Mesothelial cell of epicardium (in vitro differentiated cells): ENCODE measurements at places on chromosomes 7 and 10. TPM values are rescaled to one million over a fixed set of nuclear protein-coding genes. Genes with fewer than 3 reads are reported as not detected.

- DNase-seq: no peak
- no peak overlapping the region for H3K4me3 ChIP-seq
- no peaks in the 10 kb centered on the region for H3K4me1 ChIP-seq
- H3K36me3 ChIP-seq: no peaks in the 10 kb centered on the region
- peaks cover 18% of the 10 kb centered on the region for H3K27me3 ChIP-seq
Measured at GRCh38 chr10:26391701-26392695, 46.1 kb upstream of the APBB1IP start.

- peaks cover 18% of the 10 kb centered on the region for H3K4me1 ChIP-seq
- no peak overlapping the region for H3K27ac ChIP-seq
- peak overlapping the region; percentile 74 for H3K4me3 ChIP-seq
- H3K27me3 ChIP-seq: no peaks in the 10 kb centered on the region
- no peak for DNase-seq
- H3K36me3 ChIP-seq: peaks cover 6% of the 10 kb centered on the region
Measured at GRCh38 chr10:91907033-91907594, 2.2 kb downstream of the FGFBP3 start.

PRRT4 gene
- 7.9 to 9.5 TPM (median 9.1 TPM) in 3 replicates for total RNA-seq

EVX1 gene
- 1.4 to 2.1 TPM (median 1.8 TPM) in 3 replicates for total RNA-seq

DNA sequence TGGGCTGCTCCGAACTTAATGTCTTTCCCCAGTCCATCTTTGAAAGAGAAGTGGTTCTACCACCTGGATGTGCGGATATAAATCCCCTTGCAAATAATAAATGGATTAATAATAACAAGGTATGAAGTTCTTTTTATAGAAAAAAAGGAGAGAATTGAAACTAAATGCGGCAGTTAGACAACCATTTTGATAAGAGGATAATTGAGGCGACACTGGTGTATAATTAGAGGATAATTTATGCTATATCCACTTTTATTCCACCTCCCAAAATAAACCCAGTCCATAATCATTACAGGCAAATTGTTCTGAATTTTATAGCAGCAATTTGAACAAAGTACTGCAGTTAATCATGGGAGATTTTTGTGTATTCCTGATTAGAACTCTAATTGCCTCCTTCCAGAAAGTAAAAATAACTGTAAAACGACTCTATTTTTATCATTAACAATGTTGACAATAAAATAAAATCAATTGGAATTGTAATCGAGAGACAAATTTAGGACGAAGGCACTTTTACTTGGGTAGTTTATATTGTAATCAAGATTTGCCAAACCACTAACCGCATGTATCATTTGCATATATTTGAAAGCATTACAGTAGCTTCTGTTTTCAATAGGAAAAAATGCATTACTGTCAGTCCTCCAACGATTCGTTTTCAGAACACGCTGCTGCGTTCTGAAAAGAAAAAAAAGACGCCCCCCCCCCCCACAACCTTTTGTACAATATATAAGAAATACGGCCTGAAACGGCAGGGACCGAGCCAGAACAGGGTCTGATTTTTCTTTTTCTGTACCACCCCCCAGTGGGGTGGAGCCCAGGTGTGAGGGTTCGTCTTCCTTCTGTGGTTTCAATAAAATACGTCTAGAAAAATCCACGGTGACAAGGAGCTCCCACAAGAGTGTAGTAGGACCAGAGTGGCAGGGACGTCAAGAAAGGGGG is 838 bp upstream of the DLX6 start:
- H3K27ac ChIP-seq: no peak overlapping the region
- DNase-seq: no peak
- H3K4me3 ChIP-seq: peak overlapping the region; percentile 82
- H3K27me3 ChIP-seq: peaks cover 92% of the 10 kb centered on the region

DBF4 gene
- total RNA-seq: 20.3 to 21.2 TPM (median 20.6 TPM) in 3 replicates

GRCh38 chr7:110994028-110994967 is 96.6 kb upstream of the LRRN3 start:
- H3K27me3 ChIP-seq: no peaks in the 10 kb centered on the region
- peaks cover 5% of the 10 kb centered on the region for H3K4me1 ChIP-seq
- H3K36me3 ChIP-seq: no peaks in the 10 kb centered on the region

- no peak overlapping the region for H3K4me3 ChIP-seq
- peaks cover 8% of the 10 kb centered on the region for H3K27me3 ChIP-seq
- peaks cover 14% of the 10 kb centered on the region for H3K4me1 ChIP-seq
- DNase-seq: no peak
- H3K27ac ChIP-seq: peak overlapping the region; percentile 56
Measured at GRCh38 chr7:23247046-23247602, 549 bp downstream of the GPNMB start.
